ENCODE measurements at places on chromosomes 3 and 15.
A peak's percentile ranks its signal among the peaks of the same experiment; 100 is the strongest.

DNA sequence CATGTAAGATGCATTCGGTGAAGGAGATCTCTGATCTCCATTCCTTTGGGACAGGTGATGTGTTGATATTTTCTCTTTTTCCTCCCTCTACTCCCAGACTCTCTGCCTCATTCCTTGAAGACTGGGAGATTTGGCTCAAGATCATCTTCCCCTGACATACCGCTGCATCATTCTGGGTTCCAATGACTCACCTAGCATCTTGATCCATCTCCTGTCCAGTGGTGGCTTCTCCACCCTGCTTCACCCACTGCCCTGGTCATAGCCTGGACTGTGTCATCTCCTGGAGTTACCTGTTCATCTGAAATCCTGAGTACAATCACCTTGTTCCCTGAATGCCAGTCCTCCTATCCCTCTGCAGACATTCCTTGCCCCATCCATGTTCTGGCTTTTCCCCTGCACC is 57.4 kb upstream of the TRAK1 start:
- peak; percentile 46 for DNase-seq

DNA sequence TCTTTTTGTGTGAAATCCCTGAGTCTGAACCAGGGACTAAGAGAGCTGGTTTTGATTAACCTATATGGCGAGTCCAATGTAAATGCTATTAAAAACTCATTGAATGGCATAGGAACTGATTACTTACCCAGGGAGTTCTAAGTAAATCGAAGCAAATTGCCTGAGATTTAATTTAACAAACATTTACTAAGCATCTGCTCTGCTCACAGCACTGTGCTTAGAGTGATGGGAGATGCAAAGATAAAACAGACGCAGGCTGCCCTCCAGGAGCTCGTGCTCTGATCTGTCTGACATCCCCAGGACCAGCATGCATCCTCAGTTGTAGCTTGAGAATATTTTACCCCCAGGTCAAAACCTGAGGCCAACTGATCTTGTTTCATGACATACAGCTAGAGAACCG is 247.9 kb downstream of the NR2F2 start:
- no peak for DNase-seq

DNA sequence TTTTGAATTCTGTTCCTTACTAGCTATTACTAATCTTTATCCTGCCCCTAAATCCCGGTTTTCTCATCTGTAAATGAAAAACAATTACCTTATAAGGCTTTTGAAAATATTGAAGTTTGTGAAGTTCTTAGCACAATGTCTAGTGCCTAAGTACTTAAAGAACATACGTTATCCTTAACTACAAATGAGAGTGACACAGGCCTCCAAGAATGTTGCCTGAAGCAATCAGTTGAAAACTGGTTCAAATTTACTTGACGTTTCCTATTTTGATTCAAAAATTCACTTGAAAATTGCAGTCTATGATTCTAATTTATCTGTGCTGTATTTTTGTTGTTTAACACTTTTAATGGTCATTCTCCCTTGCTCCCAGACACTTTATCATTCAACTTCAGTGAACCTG is 3.2 kb downstream of the SENP7 start:
- DNase-seq, result peak; percentile 72

GRCh38 chr15:74725845-74726773 is 781 bp upstream of the CYP1A1 start:
- DNase-seq, result peak; percentile 4

- DNase-seq, result peak; percentile 32
Measured at GRCh38 chr3:98733053-98733811, 29.9 kb upstream of the ST3GAL6 start.

DNA sequence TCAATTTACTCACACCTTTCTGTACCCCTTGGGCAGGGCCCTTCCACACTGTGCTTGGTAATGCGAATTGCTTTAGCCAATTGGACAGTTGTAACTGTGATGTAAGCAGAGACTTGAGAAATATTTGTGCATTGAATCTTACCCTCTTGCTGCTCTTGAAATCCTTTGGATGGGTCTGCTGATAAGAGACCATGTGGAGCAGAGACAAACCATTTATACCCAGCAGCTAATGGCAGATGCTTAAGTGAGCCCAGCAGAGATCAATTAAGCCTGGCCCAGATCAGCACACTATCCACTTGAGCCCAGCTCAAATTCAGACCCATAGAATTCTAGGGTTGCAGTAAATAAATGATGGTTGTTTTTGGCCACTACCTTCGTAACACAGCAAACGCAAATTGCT is 19.3 kb downstream of the MUC13 start:
- DNase-seq, result no peak

DNA sequence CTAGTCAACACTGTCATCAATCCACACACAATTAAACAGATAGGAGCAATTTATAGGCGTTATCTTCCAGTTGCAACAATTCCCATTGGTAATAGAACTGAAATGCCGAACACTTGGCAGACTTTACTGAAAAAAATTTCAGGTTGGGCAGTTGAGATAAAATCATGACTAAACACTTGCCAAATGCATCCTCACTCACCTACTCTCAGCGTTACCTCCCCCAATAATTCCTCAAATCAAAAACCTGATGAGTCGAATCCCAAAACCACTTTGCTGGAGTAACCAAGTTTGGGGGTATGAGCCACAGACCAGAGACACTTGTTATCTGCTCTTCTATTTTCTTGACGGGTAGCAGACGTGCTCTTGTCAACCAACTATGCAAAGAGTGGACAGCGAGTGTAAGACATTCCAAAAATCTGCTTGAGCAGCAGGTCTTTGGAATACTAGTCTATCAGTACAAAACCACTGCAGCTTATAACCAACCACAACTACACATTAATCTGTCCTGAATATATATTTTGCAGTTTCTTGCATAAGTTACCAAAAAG is 30.3 kb downstream of the PPP1R2 start:
- DNase-seq, result no peak

DNA sequence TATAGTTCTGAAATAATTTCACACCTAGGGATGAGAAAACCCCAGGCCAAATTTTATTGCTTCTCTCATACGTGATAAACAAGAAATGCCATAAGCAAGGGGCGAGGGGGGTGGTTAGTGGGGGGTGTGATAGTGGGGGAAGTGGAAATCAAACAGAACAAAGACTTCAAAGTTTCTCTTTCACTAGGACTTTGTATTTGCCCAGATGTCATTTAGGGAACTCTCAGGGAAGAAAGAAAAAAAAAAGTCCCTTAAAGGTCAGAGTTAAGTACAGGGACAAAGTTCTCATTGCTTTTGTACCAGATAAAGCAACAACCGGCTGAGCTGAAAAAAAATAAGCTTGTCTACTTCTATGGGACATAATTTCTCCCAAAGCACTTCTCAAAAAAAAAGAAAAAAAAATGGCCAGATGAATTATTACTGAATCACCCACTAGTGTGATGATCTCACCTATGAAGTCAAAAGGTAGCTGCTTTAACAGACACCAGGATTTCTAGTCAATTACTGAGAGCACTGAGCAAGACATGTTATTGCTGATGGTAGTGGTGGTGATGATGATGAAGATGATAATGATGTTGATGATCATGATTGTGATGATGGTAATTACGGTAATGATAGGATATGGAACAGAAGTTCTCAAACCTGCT is 56.2 kb downstream of the FHIT start:
- no peak for DNase-seq

DNA sequence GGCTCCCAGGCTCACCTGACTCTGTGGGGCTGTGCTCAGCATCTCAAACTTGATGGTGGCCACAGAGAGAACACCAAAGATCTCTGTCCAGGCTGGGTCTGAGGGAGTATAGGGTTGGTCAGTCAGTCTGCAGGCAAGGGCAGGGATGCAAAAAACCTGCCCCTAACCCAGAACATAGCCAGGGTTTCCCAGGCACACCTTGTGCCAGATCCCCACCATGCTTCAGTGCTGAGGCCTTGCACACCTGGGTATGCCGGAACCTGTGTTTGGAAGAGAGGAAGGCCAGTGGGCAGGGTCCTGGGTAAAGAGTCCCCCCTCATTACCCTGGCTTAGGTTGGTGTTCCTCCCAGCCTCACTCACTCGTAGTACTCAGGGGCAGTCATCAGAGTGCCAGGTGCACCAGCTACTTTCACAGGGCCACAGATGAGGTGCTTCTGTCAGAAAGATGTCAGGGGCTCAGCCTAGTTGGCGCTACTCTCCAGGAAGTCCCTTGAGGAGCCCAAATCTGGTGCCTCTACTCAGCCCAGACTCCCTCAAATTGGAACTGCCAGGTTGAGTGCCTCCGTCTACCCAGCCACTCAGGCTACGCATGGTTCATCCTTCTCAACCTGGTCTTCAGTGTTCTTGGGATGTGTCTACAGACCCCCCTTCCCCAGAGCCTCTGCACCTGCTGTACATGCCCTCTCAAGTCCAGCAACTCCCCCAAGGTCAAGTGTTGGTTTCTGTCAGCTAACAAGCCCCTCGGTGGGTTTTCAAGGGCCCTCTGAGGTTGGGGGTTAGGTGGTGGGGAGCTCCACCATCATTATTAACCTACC is 1.8 kb downstream of the DALRD3 start:
- no peak for DNase-seq

DNA sequence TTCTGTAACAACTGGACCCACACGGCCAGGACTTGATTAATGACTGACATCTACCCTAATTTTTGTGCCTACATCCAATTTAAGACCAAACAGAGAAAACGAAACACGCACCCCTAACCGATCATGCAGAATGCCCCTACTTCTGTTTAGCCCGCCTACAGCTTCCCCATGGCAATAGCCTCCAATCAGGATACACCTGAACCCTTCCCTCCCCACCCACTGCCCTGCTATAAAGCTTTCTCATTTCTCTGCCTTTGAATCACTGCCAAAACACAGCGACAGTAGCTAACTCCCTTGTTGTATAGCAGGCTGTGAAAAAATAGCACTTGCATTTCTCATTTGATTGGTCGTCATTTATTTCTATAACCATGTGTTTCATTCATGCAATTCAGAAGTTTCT is 45.2 kb upstream of the DPPA4 start:
- DNase-seq, result no peak

- DNase-seq, result no peak
Measured at GRCh38 chr3:12157026-12157425, 1.7 kb downstream of the TIMP4 start.

- peak; percentile 54 for DNase-seq
Measured at GRCh38 chr3:149376718-149377407, 586 bp downstream of the TM4SF1 start.

GRCh38 chr15:52113235-52113634 is 660 bp upstream of the BCL2L10 start:
- DNase-seq, result no peak

GRCh38 chr3:140076552-140076951 is 141.6 kb downstream of the CLSTN2 start:
- no peak for DNase-seq

DNA sequence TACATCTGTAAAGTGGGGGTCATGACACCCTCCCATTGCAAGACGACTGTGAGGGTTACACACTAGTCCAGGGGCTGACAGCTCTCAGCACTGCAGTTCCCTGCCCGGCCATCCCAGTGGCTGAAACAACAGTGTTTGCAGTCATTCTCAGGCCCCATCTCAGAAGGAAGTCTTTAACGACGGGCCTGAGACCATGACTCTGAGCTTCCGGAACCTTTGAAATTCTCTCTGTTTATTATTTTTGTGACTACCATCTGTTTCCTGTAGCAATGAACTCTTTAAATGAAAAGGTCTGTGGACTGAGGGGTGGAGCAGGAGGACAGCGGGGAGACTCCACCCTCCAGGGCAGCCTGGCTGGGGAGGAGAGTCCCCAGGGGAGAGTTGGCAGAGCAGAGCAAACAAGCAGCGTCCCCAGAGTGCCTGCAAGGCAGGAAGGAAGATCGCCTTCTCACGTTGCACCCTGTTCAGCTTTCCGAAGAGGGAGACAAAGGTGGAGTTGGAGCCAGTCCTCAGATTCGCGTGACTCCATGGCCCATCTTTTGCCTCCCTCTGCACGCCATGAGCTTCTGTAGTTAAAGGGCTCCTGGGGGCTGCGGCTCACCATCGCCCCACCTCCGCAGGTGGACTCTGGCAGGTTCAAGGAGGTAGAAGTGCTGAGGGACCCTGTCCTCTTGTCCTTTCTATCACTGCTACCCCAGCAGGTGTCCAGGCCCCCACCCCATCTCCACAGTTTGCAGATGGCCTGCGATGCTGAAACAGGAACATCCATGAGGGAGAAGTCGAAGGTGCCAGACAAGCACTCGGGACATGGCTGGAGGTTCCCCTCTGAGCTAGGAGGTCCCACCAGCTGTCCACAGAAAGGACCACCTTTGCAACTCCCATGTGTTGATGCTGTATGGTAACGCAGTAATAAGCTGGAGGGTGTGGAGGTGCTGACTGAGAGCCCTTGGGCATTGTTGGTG is 525.8 kb upstream of the PROK2 start:
- peak; percentile 62 for DNase-seq

DNA sequence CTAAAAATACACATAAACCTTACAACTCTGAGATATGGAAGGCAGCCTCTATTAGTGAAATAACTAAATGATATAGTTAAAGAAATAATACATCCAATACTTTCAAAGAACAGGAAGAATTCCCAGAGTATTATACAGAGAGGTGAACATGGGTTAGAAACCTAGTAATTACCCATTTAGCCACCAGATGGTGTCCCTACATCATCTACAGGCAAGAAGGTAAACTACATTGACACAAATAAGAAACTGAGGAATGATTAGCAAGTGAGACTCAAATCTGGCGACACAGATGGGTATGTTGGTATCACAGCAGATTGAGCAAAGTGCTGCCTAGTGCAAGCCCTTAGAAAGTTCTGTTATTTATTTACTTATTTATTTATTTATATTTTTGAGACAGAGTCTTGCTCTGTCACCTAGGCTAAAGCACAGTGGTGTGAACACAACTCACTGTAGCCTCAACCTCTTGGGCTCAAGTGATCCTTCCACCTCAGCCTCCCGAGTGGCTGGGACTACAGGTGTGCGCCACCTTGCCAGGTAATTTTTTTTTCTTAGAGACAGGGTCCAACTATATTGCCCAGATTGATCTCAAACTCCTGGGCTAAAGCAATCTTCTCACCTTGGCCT is 28.2 kb downstream of the NEK4 start:
- peak; percentile 51 for DNase-seq

DNA sequence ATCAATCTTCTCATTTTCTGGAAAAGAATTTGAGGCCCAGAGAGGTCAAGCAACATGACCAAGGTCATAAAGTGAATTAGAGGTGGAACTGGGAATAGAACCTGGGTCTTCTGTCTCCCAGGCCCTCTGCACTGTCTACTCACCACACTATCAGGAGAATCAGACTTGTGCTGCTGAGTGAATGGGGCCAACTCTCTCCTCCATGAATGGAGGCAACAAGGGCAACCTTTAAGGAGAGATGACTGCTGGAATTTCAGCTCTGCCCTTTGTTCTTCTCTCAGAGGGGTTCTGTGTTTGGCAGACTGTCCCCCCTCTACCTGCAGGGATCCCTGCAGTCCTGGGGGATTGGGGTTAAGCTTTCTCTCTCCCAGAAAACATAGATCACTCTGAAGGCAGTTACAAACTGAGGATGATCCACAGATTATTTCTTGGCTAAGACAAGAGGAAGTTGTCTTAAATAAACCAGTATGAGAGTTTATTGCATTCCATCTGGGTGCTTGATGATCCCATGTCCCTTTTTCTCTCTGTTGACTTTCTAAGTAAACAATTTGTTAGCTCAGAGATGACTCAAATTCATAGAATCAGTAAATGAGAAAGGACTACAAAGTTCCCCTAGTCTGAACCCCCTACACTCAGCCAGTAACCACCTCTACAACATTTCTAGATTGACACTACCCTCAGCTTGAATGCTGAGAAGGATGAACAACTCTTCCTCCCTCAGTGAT is 99.0 kb upstream of the LIPC start:
- DNase-seq, result peak; percentile 86
